ENCODE measurements at places on chromosomes 6 and 20.

- no peak for DNase-seq
Measured at GRCh38 chr6:13165502-13166172, 162.7 kb downstream of the TBC1D7 start.

- no peak for DNase-seq
Measured at GRCh38 chr20:63431944-63432343, 40.5 kb downstream of the KCNQ2 start.

- DNase-seq: no peak
Measured at GRCh38 chr20:55953201-55953600, 52.1 kb downstream of the CBLN4 start.

GRCh38 chr6:79833264-79833963 lies 113.9 kb downstream of the ELOVL4 start:
- DNase-seq: peak; percentile 61

DNA sequence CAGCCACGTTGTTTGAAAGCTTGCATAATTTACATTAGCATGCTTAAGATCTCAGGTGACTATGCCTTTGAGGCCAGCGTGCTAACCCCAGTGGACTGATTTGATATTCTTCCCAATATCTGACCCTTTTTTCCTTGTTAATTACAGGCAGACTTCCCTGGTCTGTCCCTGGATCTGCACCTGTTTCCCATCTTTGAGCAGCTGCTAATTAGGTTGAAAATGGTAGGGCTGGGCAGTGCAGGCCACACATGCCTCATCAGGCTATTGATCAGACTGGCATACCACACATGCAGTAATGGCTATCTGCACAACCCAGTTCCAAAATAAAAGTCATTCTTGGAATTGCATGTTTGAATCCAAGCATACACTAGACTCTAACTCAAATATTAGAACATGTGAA lies 164.3 kb upstream of the TFAP2D start:
- no peak for DNase-seq

- DNase-seq: no peak
Measured at GRCh38 chr20:44646023-44646640, 5.4 kb downstream of the ADA start.

DNA sequence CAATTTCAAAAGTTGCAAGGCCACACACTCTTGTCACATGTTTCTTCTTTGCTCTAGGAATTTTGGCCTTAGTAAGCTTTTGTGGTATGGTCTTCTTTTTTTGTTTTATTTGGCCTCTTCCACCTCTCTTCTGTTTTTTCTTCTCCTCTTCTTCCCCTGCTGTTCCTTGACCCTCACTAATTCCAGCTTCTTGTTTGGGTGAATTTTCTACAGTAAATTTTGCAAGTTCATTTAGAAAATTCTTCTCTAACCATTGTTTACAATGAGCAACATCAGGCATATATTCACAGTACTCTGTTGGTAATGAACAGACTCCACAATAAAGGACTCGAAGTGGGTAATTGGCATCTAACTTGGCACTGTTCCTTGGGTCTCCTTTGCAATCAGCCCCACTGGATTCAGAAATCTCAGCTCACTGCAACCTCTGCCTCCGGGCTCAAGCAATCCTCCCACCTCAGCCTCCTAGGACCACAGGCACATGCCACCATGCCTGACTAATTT lies 5.0 kb downstream of the ASIP start:
- no peak for DNase-seq

- DNase-seq: no peak
Measured at GRCh38 chr6:63963769-63964315, 328.2 kb downstream of the PHF3 start.

DNA sequence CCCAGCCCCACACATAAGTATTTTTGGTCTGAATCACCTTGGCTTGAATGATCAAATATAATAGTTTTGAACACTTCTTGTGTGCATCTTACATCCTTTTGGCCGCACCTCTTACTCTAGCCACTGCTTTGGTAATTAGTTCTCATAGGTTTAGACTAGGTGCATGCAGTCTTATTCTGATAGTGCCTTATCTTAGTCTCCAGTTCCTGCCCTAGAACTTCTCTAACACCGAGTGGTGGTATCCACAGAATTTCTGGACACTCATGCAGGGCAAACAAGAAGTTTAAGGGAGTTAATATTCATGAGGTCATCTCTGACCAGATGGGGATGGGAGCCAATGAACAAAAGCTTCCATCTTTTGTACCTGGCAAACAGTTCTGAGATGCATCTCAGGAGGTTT lies 77.5 kb upstream of the AKIRIN2 start:
- no peak for DNase-seq

GRCh38 chr20:43736588-43737158 lies 9.9 kb upstream of the GTSF1L start:
- DNase-seq: no peak

DNA sequence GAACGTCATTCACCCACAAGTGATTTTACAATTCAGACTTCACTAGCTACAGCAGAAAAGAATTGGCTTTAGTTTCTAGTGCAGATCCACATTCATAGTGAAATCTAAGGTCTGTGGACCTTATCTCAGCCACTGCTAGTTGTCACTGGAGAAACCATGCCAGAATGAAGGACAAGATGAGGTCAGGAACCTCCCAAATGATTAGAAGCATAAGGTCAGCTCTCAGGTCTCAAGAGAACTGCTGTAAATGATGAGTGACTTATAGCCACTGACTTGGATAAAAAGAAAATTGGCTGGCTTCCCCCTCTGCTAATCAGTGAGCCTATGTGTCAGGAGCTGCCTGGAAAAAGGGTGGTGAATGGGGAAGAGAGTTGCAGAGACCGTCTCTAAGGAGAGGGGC lies 265.3 kb upstream of the BMP2 start:
- DNase-seq: no peak

- DNase-seq: peak; percentile 15
Measured at GRCh38 chr6:152124429-152125074, 317.1 kb downstream of the ESR1 start.

GRCh38 chr20:18973529-18974173 lies 160.1 kb downstream of the SCP2D1 start:
- no peak for DNase-seq

DNA sequence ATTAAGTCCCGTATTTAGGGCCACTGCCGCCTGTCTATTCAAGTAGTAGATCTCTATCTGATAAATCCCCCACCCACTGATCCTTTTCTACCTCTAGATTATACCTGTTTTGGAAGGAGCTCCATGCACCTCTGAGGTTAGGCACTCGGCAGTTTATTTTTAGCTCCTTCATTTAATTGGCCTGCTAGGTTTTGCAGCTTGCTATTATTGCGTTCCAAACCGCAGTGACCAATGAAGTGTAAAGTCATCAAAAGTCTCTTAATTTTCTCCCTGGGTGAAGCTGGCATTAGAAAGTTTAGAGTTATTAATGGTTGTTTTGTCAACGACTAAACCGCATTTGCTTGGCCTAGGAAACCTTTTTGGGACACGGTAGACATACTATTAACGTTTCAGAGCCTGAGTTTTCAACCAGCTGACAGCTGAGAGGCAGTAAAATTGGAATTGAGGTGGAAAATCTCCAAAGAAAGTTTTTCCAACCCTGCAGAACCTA lies 60.0 kb downstream of the RFPL4B start:
- no peak for DNase-seq

DNA sequence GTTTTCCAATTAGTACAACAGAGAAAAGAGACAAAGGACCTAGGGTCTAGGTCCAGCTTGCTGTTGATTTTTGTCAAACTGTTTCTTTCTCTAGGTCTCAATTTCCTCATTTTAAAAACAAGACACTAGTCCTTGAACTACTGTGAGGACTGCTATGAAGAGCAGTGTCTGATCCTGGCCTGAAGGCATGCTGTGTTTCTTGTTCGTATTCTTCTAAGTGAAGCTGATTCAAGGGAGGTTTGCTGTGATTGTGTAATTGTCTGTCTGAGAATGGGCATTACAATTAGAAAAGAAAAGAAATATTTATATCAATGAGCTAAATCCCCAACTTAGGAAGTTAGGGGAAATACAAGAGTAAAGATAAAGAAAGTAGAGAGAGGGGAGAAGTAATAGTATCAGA lies 228.2 kb upstream of the SUPT3H start:
- no peak for DNase-seq

GRCh38 chr6:85669735-85670194 lies 27.1 kb upstream of the SYNCRIP start:
- peak; percentile 48 for DNase-seq

GRCh38 chr20:16036331-16036730 lies 536.9 kb downstream of the KIF16B start:
- DNase-seq: no peak

DNA sequence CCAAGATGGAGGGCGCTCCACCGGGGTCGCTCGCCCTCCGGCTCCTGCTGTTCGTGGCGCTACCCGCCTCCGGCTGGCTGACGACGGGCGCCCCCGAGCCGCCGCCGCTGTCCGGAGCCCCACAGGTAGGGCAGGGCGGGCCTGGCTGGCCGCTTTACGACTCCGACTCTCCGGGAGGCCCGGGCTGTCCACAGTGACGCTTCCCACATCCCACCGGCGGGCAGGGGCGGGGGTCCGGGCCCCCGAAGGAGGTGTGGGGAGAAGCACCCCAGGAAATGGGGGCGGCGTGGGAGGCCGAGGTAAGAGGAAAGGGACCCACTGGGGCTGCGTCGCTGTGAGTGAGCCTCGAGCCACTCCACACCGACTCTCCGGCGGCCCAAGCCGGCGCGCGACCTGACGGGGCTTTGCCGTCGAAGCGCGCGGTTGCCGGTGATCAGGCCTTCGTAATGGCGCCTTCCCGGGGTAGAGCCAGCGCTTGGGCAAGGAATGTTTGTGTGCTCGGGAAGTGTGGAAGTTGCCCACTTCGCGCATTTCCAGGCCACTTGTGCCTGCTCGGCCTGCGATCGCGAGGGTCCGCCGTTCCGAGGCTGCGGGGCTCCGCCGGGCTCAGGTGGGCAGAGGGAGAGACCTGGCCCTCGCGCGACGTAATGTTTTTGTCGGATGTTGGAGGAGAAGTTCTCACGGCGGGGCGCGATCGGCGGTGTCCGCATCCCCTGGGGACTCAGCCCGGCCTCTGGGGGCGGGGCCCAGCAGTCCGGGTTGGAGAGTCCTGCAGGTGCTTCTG lies 427 bp downstream of the GINM1 start:
- peak; percentile 76 for DNase-seq

DNA sequence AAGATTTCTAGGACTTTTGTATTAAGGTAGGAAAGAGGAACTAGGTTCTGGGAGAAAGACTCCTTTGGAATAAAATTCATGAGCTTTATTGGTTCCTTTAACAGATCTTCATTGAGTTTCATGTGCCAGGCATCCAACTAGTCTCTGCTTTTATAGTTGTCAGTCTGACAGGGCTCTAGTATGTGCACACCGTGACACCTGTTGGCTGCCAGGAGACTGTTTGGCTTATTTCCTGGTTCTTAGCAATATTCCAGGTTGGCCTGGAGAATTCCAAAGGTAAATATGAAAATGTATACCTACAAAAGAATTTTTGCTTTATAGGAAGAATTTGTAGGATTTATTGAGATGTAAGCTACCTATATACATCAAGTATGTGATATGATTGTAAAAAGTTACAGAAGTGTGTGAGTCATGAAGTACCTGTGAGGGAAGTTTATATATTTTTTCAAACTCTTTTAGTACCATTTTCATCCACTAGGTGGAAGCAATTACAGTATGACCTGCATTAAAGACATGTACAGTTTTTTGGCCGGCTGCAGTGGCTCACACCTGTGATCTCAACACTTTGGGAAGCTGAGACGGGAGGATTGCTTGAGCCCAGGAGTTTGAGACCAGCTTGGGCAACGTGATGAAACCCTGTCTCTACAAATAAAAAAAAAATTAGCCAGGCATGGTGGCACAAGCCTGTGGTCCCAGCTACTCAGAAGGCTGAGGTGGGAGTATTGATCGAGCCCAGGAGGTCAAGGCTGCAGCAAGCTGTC lies 35.2 kb downstream of the NDUFAF5 start:
- peak; percentile 32 for DNase-seq

- no peak for DNase-seq
Measured at GRCh38 chr20:57470212-57470522, 54.8 kb downstream of the CTCFL start.

DNA sequence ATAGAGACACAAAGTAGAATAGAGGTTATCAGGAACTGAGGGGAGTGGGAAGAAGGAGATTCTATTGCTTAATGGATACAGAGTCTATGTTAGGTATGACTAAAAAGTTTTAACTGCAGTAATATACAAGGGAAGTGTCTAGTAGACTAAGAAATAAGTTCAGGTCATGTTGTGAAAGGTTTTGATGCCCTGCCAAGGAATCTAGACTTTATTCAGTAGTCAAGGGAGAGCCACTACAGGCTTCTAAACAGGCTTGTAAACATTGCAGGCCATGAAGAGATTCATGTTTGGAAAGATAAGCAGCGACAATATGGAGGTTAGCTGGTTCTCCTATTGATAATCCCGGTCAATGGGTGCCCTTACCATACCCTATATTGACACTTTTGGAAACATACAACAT lies 352.8 kb upstream of the SOX4 start:
- DNase-seq: no peak

- no peak for DNase-seq
Measured at GRCh38 chr6:25414168-25414567, 135.0 kb downstream of the CARMIL1 start.

DNA sequence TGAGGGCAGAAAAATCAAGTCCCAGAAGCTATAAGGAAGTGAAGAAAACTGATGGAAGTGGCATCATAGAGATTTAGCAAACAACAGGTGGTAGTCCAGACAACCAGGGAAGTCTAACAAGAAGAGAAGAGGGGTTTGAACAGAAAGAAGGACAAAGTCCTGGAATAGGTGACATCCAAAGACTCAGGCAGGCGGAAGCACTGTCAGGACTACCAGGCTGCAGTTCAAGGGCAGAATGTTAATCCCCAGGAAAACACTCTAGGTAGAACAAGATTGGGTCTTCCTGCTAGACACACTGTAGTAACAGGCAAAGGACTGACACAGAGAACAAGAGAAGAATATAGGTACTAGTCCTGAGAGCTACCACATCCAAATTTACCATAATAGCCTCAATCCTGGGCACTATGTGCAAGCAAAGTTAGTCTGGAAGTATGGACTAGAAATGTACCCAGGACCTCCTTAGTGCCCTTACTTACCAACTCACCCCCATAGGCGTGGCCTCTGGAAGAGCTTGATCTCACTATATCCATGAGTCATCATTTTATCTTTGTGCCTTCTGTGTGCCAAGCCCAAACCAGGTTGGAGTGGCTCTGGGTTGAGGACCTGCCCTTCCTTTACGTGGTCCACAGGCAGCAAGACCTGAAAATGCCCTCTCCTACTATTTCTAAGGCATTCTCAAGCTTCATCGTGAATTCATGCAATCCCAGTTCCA lies 2.2 kb upstream of the EPB41L2 start:
- no peak for DNase-seq

DNA sequence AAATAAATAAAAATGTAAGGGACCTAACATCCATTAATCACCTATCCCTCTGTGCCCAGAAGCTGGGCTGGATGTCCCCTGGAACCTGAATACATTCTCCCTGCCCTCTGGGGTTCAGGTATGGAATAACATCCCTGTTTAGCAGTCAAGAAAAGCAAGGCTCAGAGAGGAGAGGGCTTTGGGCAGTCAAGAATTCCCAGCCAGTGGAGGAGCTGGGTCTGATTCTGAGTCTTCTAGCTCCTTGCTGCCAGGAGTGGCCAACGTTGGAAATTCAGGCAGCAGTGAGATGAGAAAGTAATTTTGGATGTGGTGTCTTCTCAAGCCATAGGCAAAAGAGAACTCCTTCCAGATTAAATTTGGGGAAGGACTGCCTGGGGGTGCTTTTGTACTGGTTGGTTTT lies 42.6 kb upstream of the ZNFX1 start:
- DNase-seq: peak; percentile 21

- no peak for DNase-seq
Measured at GRCh38 chr6:34664256-34664971, 32.2 kb downstream of the ILRUN start.
